Suprapubic skin (tissue), 4 donors: ENCODE measurements at places on chromosomes 3 and 15. TPM values are rescaled to one million over a fixed set of nuclear protein-coding genes. Genes with fewer than 3 reads are reported as not detected.

The HRH1 gene
- 11.5 TPM for total RNA-seq

The C15orf39 gene
- total RNA-seq = 33.4 TPM

The PPP1R14D gene
- total RNA-seq = not detected

The SLC22A13 gene
- 0.21 TPM for total RNA-seq

The TMCO5A gene
- total RNA-seq = not detected

The TRIM71 gene
- not detected for total RNA-seq
